ENCODE measurements at places on chromosomes 16 and 17.

DNA sequence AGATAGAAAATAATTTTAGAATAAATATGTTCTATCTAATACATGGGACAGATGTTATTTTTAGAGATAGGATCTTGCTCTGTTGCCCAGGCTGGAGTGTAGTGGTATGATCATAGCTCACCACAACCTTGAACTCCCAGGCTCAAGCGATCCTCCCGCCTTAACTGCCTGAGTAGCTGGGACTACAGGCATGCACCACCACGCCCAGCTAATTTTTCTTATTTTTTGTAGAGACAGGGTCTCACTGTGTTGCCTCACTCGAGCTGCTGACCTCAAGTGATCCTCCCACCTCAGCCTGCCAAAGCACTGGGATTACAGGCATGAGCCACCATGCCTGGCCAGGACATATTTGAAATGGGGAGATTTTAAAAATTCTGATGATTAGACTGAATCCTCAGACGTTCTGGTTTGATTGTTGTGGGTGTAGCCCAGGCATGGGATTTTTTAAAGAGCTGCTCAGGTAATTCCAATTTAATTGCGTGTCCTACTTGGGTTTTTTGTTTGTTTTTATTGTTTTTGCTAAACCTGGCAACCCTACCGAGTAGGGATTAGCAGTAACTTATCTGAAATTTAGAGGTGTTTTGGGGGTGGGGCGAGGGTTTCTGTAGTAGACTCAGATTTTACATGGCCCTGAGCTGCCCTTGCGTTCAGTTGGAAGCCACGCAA lies 142.9 kb downstream of the RAB11FIP4 start:
- no peak for DNase-seq

- DNase-seq: no peak
These were observed 15.1 kb upstream of the CBX4 start for GRCh38 chr17:79854080-79855060.

DNA sequence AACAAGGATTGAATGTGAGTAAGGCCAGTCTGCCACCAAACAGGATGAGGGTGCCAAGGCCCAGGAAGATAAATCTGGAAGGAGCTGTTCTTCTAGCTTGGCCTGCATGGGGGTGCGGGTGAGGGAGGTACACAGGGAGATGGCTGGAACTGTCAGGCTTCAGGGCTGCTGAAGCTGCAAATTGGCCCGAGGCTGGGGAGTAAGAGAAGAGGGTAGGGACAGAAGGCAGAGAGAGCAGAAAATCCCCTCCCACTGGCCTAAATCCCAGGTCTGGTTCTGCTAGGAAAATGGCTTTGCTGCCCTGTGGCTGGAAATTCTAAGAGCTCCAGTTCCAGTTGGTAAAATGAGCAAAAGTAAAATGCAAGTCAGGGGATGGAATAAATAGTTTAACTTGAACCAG lies 87.9 kb downstream of the CCDC182 start:
- no peak for DNase-seq

DNA sequence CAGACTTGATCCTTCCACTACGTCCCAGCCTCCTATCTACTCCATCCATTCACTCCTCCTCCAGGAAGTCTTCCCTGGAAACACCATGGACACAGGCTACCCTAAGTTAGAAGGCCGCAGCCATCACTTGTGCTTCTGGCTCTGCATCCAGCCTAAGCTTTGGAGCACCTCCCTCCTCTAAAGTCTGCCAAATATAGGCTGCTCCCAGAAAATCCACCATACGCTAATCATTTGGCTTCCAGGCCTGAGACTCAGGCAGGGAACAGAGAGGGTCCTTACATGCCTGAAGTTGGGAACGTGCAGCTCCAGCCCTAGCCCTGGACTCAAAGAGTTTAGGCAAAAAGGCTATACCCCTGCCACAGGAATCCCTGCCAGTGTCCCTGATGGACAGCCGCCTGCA lies 6.7 kb downstream of the PCGF2 start:
- no peak for DNase-seq

Data from mesenteric fat pad (tissue), 1 donor.